PC-9 (cell line): ENCODE measurements at places on chromosomes 5 and 9. TPM values are rescaled to one million over a fixed set of nuclear protein-coding genes. Genes with fewer than 3 reads are reported as not detected.

GRCh38 chr9:101478444-101478843 is 42.9 kb upstream of the ALDOB start:
- H3K4me1 ChIP-seq = no peaks in the 10 kb centered on the region
- no peak for DNase-seq
- H3K36me3 ChIP-seq = no peaks in the 10 kb centered on the region
- no peak overlapping the region for H3K27ac ChIP-seq

- H3K27me3 ChIP-seq = peaks cover 13% of the 10 kb centered on the region; the same call in 1 of the 2 replicates
- H3K27ac ChIP-seq = no peak overlapping the region
- H3K4me1 ChIP-seq = no peaks in the 10 kb centered on the region
Measured at GRCh38 chr5:147520450-147520849, 10.6 kb upstream of the DPYSL3 start.

GRCh38 chr9:90322296-90322695 is 320.3 kb downstream of the DIRAS2 start:
- H3K4me3 ChIP-seq = no peak overlapping the region
- no peak overlapping the region for H3K27ac ChIP-seq
- no peak for DNase-seq
- H3K27me3 ChIP-seq = no peaks in the 10 kb centered on the region

The RLN1 gene
- 0.83 TPM in 1 of 2 replicates, not detected in the other for total RNA-seq

GRCh38 chr5:36392818-36393217 is 91.1 kb upstream of the RANBP3L start:
- no peaks in the 10 kb centered on the region for H3K27me3 ChIP-seq
- no peak for DNase-seq
- H3K36me3 ChIP-seq = no peaks in the 10 kb centered on the region
- no peak overlapping the region for H3K27ac ChIP-seq

The DMRT2 gene
- not detected in 2 replicates for total RNA-seq

The QSOX2 gene
- 34.6 and 40.8 TPM in 2 replicates for total RNA-seq

GRCh38 chr5:140664030-140664358 is 710 bp upstream of the WDR55 start:
- H3K36me3 ChIP-seq = peaks cover 24% of the 10 kb centered on the region; the same call in 1 of the 2 replicates
- no peaks in the 10 kb centered on the region for H3K27me3 ChIP-seq

- H3K4me3 ChIP-seq = no peak overlapping the region
- peaks cover 31% of the 10 kb centered on the region; the same call in 1 of the 2 replicates for H3K27me3 ChIP-seq
- no peak for DNase-seq
- H3K27ac ChIP-seq = no peak overlapping the region
- H3K4me1 ChIP-seq = no peaks in the 10 kb centered on the region
Measured at GRCh38 chr9:129673602-129674001, 8.2 kb downstream of the PRRX2 start.

DNA sequence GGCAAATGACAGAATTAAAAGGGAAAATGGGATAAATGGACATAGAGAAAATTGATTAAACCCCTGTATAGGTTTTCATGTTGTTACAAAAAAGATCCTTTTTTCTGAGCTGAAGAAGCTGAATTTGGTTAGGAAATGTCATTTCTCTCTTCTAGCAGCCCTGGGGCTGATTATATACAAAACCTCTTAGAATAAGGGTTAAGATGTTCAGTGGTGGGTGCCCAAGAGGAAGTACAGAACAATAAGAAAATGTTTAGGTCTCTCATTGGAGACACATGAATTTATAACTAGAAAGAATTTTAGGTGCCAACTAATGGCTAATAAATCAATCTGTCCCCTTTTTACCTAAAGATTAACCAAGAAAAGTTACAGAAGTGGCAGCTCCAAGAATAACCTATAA is 14.2 kb downstream of the ABHD17B start:
- H3K4me3 ChIP-seq = no peak overlapping the region
- no peaks in the 10 kb centered on the region for H3K36me3 ChIP-seq
- H3K27ac ChIP-seq = no peak overlapping the region
- H3K4me1 ChIP-seq = no peaks in the 10 kb centered on the region
- DNase-seq = no peak

DNA sequence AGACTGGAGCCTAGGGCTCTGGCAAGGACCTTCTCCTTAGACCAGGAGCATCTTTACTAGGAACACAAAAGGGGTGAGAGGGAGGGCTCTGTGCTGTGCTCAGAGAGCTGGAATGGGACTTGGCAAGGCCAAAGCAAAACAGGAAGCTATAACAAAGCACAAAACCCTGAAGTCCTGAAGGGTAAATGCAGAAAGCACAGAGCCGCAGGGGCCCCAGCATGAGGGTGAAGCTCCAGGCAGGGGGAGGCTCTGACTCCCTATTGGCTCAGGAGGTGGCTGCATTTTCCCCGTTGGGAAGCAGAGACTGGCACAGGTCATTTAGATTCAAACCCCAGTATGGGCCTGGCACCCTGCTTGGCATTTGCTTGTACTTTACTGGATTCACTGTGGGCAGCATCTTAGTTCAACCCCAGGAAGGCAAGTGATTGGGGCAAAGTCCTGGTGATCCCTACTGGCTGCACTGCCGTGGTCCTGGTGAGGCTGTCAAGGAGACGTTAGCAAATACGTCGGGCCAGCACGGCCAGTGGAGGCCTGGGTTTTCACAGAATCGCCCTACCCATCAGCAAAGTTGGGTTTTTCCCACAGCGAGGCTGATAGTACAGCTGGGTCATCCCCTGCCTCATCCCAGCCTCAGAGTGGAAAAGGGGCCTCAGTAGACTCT is 46.3 kb downstream of the GGTA1 start:
- no peak overlapping the region for H3K27ac ChIP-seq
- H3K4me1 ChIP-seq = no peaks in the 10 kb centered on the region
- no peak overlapping the region for H3K4me3 ChIP-seq
- H3K36me3 ChIP-seq = no peaks in the 10 kb centered on the region
- DNase-seq = no peak

- H3K4me1 ChIP-seq = peaks cover 49% of the 10 kb centered on the region
- peak; percentile 80 for DNase-seq
- no peak overlapping the region for H3K4me3 ChIP-seq
- no peaks in the 10 kb centered on the region for H3K36me3 ChIP-seq
Measured at GRCh38 chr5:61313960-61314681, 17.9 kb upstream of the ZSWIM6 start.

DNA sequence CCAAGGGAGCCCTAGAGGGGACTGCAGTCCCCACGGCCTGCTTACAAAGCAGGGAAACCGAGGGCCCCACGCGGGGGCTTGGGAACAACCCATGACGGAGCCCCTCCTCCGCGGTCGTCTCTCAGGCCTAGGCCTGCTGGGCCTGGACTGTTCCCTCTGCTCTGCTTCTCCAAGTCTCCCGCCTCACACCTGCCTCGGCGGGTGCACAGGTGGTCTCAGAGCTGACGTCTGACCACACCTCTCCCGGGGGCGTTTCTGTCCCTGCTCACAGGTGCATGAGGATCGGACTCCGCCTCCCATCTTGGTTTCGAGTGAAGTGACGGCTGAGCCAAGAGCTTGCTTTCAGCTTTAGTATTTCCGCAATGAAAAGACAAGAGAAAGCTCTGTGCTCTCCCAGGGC is 72.1 kb downstream of the MRPL36 start:
- H3K36me3 ChIP-seq = no peaks in the 10 kb centered on the region
- no peak overlapping the region for H3K4me3 ChIP-seq
- DNase-seq = peak; percentile 2
- no peaks in the 10 kb centered on the region for H3K4me1 ChIP-seq
- peaks cover 100% of the 10 kb centered on the region for H3K27me3 ChIP-seq
- H3K27ac ChIP-seq = no peak overlapping the region

DNA sequence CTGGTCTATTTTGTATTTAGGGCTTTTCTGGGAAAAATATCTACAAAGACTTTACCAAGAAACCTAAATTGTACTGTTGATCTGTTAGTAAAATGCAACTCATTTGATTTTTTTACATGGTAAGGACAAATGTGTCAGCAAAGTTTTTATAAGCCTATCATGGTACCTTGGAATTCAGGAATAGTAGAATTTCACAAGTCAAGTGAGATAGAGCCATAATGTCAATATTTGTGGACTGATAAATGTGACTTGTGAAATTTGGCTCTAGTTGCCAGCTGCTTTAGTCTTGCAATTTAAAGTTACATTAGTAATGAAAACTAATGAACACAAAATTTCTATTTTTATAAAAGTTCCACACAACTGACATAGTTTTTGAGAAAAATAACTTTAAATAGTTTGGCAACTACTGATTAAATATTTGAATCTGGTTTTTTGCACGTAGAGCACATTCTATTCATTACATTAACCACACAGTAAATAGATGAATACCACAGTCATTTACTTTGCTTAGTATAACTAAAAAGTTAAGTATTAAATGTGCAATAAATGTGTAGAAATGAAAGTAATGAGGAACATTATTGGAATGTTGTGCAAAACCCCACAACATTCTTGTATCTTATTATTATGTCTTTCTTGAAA is 41.2 kb upstream of the RIOK2 start:
- DNase-seq = no peak
- no peaks in the 10 kb centered on the region for H3K27me3 ChIP-seq
- no peaks in the 10 kb centered on the region for H3K36me3 ChIP-seq
- peaks cover 27% of the 10 kb centered on the region for H3K4me1 ChIP-seq

DNA sequence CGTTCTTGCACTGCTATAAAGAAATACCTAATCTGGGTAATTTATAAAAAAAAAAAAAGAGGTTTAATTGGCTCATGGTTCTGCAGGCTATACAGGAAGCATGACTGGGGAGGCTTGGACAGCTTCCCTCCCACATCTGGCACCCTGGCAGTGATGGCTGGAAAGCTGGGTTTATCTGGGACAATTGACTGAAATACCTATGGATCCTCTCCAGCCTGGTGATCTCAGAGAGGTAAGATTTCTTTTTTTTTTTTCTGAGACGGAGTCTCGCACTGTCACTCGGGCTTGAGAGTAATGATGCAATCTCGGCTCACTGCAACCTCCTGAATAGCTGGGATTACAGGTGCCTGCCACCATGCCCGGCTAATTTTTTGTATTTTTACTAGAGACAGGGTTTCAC is 22.7 kb upstream of the UGCG start:
- DNase-seq = no peak
- no peaks in the 10 kb centered on the region for H3K4me1 ChIP-seq
- no peaks in the 10 kb centered on the region for H3K27me3 ChIP-seq
- H3K4me3 ChIP-seq = no peak overlapping the region
- H3K36me3 ChIP-seq = no peaks in the 10 kb centered on the region

GRCh38 chr9:101579711-101580545 is 14.8 kb downstream of the PPP3R2 start:
- no peaks in the 10 kb centered on the region for H3K36me3 ChIP-seq
- no peak overlapping the region for H3K27ac ChIP-seq
- DNase-seq = no peak
- no peaks in the 10 kb centered on the region for H3K4me1 ChIP-seq
- no peak overlapping the region for H3K4me3 ChIP-seq
- H3K27me3 ChIP-seq = no peaks in the 10 kb centered on the region

GRCh38 chr5:55546947-55547346 is 12.2 kb upstream of the PLPP1 start:
- no peaks in the 10 kb centered on the region for H3K36me3 ChIP-seq
- H3K4me1 ChIP-seq = no peaks in the 10 kb centered on the region
- H3K27me3 ChIP-seq = no peaks in the 10 kb centered on the region
- no peak overlapping the region for H3K27ac ChIP-seq
- no peak for DNase-seq

The PCDHGA8 gene
- not detected in 2 replicates for total RNA-seq

DNA sequence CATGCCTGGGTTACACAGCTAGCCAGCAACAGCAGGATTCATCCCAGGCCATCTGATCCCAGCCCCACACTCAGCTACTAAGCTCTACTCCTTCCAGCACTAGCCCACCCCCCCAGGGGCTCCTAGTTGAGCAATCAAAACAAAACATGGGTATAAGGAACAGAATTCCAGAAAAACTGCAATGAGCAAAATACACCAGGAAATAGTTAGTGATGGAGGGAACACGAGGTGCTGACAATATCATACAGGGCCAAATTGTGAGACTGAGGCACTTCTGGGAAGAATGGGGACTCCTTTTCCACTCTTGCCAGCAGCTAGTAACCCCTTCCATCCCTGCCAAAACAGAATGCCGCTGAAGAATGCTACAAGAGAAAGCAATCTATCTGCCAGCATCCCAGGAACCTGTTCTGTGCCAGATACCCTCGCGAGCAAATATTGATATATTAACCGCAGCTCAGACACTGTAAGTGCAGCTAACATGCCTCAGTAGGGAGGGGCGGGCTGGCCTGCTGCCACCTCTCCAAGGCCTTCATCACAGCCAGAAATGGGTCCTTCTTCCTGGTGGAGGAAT is 161.4 kb downstream of the SLIT3 start:
- peaks cover 59% of the 10 kb centered on the region for H3K27me3 ChIP-seq
- DNase-seq = no peak
- H3K4me3 ChIP-seq = no peak overlapping the region
- H3K27ac ChIP-seq = no peak overlapping the region

GRCh38 chr5:139293202-139293506 is 386 bp upstream of the MATR3 start:
- H3K36me3 ChIP-seq = no peaks in the 10 kb centered on the region
- peaks cover 28% of the 10 kb centered on the region for H3K4me1 ChIP-seq
- no peak for DNase-seq
- peak overlapping the region; percentile 94 for H3K4me3 ChIP-seq
- no peaks in the 10 kb centered on the region for H3K27me3 ChIP-seq

- H3K4me3 ChIP-seq = no peak overlapping the region
- DNase-seq = no peak
- H3K4me1 ChIP-seq = no peaks in the 10 kb centered on the region
- no peaks in the 10 kb centered on the region for H3K36me3 ChIP-seq
- no peaks in the 10 kb centered on the region for H3K27me3 ChIP-seq
Measured at GRCh38 chr5:44486591-44486990, 97.4 kb upstream of the FGF10 start.

The TMEM171 gene
- 7.8 and 9.9 TPM in 2 replicates for total RNA-seq

GRCh38 chr9:88748566-88749261 is 213.7 kb downstream of the NXNL2 start:
- H3K36me3 ChIP-seq = no peaks in the 10 kb centered on the region
- no peak overlapping the region for H3K4me3 ChIP-seq
- peak; percentile 57 for DNase-seq
- peaks cover 23% of the 10 kb centered on the region for H3K4me1 ChIP-seq
- no peaks in the 10 kb centered on the region for H3K27me3 ChIP-seq

DNA sequence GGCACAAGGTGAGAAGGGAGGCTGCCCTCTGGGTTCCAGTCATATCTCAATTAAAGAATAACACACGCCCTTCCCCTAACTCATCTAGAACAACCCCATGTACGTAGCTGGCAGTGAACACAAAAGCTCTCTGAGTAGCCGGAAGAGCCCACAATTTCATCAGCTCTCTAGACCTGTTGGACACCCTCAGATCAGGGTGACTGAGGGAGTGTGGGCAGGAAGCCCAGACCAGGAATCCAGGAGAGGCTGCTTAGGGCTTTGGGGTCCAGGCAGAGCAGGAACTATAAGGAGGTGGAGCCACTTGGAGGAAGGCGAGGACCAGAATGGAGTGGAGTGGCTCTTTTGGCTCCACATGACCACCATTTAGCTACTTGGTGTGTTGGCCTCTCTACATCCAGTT is 237.4 kb downstream of the NR3C1 start:
- H3K4me3 ChIP-seq = no peak overlapping the region
- 0 out of 2 replicates have a peak, but pooled peaks cover 5% of the 10 kb centered on the region for H3K36me3 ChIP-seq
- no peak for DNase-seq
- no peak overlapping the region for H3K27ac ChIP-seq
- no peaks in the 10 kb centered on the region for H3K4me1 ChIP-seq

The OCLN gene
- total RNA-seq = 66.5 and 77.4 TPM in 2 replicates

GRCh38 chr5:153807801-153808200 is 230.9 kb downstream of the FAM114A2 start:
- H3K4me3 ChIP-seq = no peak overlapping the region
- H3K4me1 ChIP-seq = no peaks in the 10 kb centered on the region
- DNase-seq = no peak
- no peak overlapping the region for H3K27ac ChIP-seq
- H3K36me3 ChIP-seq = no peaks in the 10 kb centered on the region
- peaks cover 10% of the 10 kb centered on the region; the same call in 1 of the 2 replicates for H3K27me3 ChIP-seq

GRCh38 chr9:4012441-4012840 is 287.4 kb downstream of the GLIS3 start:
- H3K27ac ChIP-seq = no peak overlapping the region
- no peaks in the 10 kb centered on the region for H3K27me3 ChIP-seq
- H3K4me3 ChIP-seq = no peak overlapping the region
- no peaks in the 10 kb centered on the region for H3K4me1 ChIP-seq
- H3K36me3 ChIP-seq = no peaks in the 10 kb centered on the region
- DNase-seq = no peak
